Hair follicular keratinocyte (primary cell): ENCODE measurements at places on chromosomes 1 and 21. TPM values are rescaled to one million over a fixed set of nuclear protein-coding genes. Genes with fewer than 3 reads are reported as not detected.

Gene ADARB1
- total RNA-seq = 18.8 and 24.8 TPM in 2 replicates

Gene CD52
- 0.55 TPM in 1 of 2 replicates, not detected in the other for total RNA-seq

Gene OR4F16
- total RNA-seq = not detected in 2 replicates

Gene MAB21L3
- total RNA-seq = 0.84 TPM in 1 of 2 replicates, not detected in the other

Gene SYPL2
- not detected in 2 replicates for total RNA-seq

Gene CFAP74
- total RNA-seq = not detected in 2 replicates

Gene ATP6V1G3
- total RNA-seq = not detected in 2 replicates

Gene LDLRAD2
- not detected in 2 replicates for total RNA-seq

Gene LRRC71
- total RNA-seq = not detected in 2 replicates

Gene TTC24
- total RNA-seq = not detected in 2 replicates

Gene NES
- 0.31 and 0.57 TPM in 2 replicates for total RNA-seq

Gene NPHS2
- total RNA-seq = not detected in 2 replicates

Gene IFNLR1
- 5.3 and 6.7 TPM in 2 replicates for total RNA-seq

Gene S100A2
- 7,785 and 8,615 TPM in 2 replicates for total RNA-seq

Gene CFHR5
- total RNA-seq = not detected in 2 replicates
